ENCODE measurements at places on chromosomes 13 and 19.

GRCh38 chr19:35144600-35145436 is 1.8 kb downstream of the FXYD7 start:
- no peaks in the 10 kb centered on the region for H3K36me3 ChIP-seq
- peaks cover 15% of the 10 kb centered on the region for H3K4me1 ChIP-seq
- H3K4me3 ChIP-seq, result peak overlapping the region; percentile 65
- peaks cover 9% of the 10 kb centered on the region for H3K27me3 ChIP-seq
- no peak overlapping the region for H3K27ac ChIP-seq
- DNase-seq, result peak; percentile 82

- no peak for DNase-seq
- no peaks in the 10 kb centered on the region for H3K27me3 ChIP-seq
- H3K4me1 ChIP-seq, result peaks cover 3% of the 10 kb centered on the region
These were observed 128.4 kb upstream of the CACNA1A start for GRCh38 chr19:13634658-13635057.

DNA sequence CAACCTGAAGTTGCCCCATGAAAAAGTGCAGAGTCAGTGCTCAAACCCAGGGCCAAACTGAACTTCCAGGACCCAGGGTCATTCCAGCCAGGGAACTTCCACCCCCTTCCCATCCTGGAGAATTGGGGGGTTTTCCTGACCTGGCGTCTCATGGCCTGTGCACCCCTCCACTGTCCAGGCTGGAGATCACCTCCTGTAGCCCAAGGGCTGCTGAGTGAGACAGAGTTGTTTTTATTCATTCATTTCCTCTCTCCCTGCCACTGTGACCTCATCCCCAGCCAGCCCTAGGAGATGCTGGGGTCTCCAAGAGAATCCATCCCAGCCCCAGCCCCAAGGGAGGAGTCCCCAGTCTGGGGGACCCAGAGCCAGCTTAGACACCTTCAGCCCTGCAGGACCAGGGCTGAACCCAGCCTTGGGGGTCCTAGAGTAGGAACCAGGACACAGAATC is 4.2 kb downstream of the FCHO1 start:
- H3K4me3 ChIP-seq, result no peak overlapping the region
- H3K36me3 ChIP-seq, result no peaks in the 10 kb centered on the region
- no peak for DNase-seq
- no peaks in the 10 kb centered on the region for H3K27me3 ChIP-seq
- no peaks in the 10 kb centered on the region for H3K4me1 ChIP-seq

DNA sequence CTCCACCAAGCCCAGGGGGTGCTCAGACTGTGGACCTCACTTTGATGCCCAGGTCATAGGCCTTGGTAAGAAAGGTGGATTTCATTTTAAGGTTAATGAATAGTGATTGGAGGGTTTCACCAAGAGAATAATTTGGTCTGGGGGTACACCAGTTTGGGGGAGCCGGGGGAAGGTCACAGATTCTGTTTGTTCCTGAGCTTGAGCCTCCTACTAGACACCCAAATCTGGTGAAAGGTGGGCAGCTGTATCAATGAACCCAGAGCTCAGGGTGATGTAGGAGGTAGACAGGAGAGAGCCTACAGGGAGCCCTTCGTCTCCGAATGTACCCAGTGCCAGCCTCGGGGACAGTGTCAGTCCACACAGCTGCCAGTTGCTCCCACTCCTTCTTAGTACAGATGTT is 63.7 kb upstream of the ATP12A start:
- no peak overlapping the region for H3K4me3 ChIP-seq
- no peaks in the 10 kb centered on the region for H3K27me3 ChIP-seq
- H3K4me1 ChIP-seq, result no peaks in the 10 kb centered on the region
- no peaks in the 10 kb centered on the region for H3K36me3 ChIP-seq
- H3K27ac ChIP-seq, result no peak overlapping the region

- H3K27me3 ChIP-seq, result peaks cover 14% of the 10 kb centered on the region
- no peak overlapping the region for H3K27ac ChIP-seq
- DNase-seq, result no peak
- no peaks in the 10 kb centered on the region for H3K4me1 ChIP-seq
- no peak overlapping the region for H3K4me3 ChIP-seq
- H3K36me3 ChIP-seq, result no peaks in the 10 kb centered on the region
These were observed 9.5 kb downstream of the VSTM2B start for GRCh38 chr19:29535214-29535831.

DNA sequence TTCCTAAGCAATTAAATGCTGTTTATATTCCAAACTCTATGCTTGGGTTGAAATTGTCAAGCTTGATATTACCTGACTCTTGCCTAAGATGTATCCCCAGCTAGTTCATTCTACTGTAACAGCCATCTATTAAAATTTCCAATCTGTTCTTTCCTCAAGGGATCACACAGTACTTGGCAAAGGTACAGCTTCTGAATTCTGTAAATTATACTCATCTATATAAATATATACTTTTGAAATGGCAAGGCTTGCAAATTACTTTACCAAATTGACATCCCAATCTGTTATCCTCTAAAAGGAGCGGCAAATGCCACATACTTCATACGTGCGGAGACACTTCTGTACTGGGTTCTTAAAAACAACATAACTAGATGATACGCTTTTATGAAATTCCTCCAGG is 330.2 kb downstream of the DNAJC15 start:
- peaks cover 2% of the 10 kb centered on the region for H3K4me1 ChIP-seq
- no peaks in the 10 kb centered on the region for H3K36me3 ChIP-seq
- H3K27ac ChIP-seq, result no peak overlapping the region
- no peaks in the 10 kb centered on the region for H3K27me3 ChIP-seq

- H3K27me3 ChIP-seq, result no peaks in the 10 kb centered on the region
- H3K4me3 ChIP-seq, result no peak overlapping the region
- H3K4me1 ChIP-seq, result no peaks in the 10 kb centered on the region
- no peak overlapping the region for H3K27ac ChIP-seq
- H3K36me3 ChIP-seq, result no peaks in the 10 kb centered on the region
- no peak for DNase-seq
These were observed 7.1 kb upstream of the CLPP start for GRCh38 chr19:6354098-6354674.

- no peak overlapping the region for H3K27ac ChIP-seq
- H3K4me3 ChIP-seq, result no peak overlapping the region
- H3K27me3 ChIP-seq, result no peaks in the 10 kb centered on the region
- no peaks in the 10 kb centered on the region for H3K4me1 ChIP-seq
- H3K36me3 ChIP-seq, result no peaks in the 10 kb centered on the region
These were observed 121.9 kb upstream of the SOX1 start for GRCh38 chr13:111945086-111945485.

GRCh38 chr19:1360818-1361461 is 22.8 kb upstream of the NDUFS7 start:
- DNase-seq, result no peak
- no peak overlapping the region for H3K4me3 ChIP-seq
- no peaks in the 10 kb centered on the region for H3K27me3 ChIP-seq
- peaks cover 27% of the 10 kb centered on the region for H3K36me3 ChIP-seq
- no peak overlapping the region for H3K27ac ChIP-seq

DNA sequence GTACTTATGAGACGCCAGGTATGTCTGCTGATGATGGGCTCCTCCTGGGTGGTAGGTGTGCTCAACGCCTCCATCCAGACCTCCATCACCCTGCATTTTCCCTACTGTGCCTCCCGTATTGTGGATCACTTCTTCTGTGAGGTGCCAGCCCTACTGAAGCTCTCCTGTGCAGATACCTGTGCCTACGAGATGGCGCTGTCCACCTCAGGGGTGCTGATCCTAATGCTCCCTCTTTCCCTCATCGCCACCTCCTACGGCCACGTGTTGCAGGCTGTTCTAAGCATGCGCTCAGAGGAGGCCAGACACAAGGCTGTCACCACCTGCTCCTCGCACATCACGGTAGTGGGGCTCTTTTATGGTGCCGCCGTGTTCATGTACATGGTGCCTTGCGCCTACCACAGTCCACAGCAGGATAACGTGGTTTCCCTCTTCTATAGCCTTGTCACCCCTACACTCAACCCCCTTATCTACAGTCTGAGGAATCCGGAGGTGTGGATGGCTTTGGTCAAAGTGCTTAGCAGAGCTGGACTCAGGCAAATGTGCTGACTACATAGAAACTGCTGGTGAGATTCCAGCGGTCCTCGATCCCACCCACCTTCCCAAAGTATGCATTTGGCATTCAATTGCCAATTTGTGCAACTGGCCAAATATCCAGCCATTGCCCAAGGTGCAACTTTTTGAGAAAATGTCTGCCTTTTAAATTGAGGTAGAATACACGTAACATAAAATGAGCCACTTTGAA is 10.2 kb downstream of the OR2Z1 start:
- no peak for DNase-seq
- no peaks in the 10 kb centered on the region for H3K27me3 ChIP-seq
- H3K4me1 ChIP-seq, result no peaks in the 10 kb centered on the region
- no peak overlapping the region for H3K27ac ChIP-seq
- no peak overlapping the region for H3K4me3 ChIP-seq
- H3K36me3 ChIP-seq, result no peaks in the 10 kb centered on the region

GRCh38 chr13:31945202-31945961 is 86.2 kb upstream of the FRY start:
- H3K27ac ChIP-seq, result no peak overlapping the region
- peaks cover 2% of the 10 kb centered on the region for H3K4me1 ChIP-seq
- no peak overlapping the region for H3K4me3 ChIP-seq
- H3K27me3 ChIP-seq, result no peaks in the 10 kb centered on the region
- no peaks in the 10 kb centered on the region for H3K36me3 ChIP-seq
- DNase-seq, result no peak

Measured in H1 (cell line).